Activated CD4-positive, alpha-beta T cell treated with anti-CD3 and anti-CD28 coated beads, Interleukin-2, amount 50 U/mL, for 1 hour (primary cell): ENCODE measurements at places on chromosomes 2 and 18.

- DNase-seq, result no peak
Measured at GRCh38 chr18:74957588-74958224, 251.2 kb downstream of the PTGR3 start.

GRCh38 chr18:56391931-56392590 lies 246.3 kb downstream of the TXNL1 start:
- DNase-seq, result no peak

DNA sequence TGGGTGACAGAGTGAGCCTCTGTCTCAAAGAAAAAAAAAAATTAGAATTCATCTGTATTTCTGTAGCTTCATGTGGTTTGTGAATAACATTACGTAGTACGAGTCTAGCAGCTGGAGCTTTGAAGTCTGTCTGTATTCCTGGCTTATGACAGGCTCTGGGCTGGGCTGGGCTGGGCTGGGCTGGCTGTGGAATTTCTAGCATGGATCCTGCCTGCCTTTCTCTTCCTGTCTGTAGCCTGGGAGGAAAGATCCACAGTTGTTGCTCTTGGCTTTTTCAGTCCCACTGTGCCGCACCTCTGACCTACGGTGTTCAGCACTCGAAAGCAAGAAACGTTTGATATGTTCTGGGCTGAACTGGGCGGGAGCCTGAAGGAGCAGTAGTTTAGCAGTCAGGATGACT lies 55.4 kb downstream of the BOLA3 start:
- DNase-seq, result no peak

DNA sequence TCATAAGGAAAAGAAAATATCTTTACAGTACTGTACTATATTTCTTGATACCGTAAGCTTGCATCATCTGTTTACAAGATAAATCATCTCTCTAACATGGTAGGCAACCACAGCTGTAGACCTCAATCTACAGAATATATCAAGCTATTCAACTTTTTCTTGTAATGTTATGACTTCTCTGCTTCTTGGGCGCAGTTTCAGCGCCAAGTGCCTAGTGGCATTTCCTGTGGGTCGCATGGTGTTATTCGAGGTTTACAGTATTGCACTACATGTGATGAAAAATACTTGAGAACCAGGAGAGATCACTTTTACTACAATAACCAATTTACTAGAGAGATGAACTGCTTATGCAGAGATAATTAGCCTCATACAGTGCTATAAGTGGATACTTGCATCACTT lies 34.0 kb upstream of the SESTD1 start:
- DNase-seq, result no peak

DNA sequence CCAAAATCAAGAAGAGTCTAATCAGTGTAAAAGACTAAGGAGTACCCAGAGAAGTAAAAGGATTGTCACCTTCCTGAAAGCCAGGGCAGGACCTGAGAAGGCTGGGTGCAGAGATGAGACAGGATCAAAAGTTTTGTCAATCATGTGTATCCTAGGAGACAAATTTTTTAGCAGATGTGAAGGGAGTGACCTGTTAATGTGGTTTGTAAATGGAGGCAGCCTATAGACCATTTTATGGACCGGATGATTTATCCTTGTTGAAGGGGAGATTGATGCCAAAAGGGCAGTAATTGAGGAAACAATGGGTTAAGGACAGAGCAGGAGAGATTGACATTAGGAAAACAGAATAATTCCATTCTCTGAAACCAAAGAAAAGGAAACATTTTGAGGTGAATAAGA lies 813 bp downstream of the NDC80 start:
- DNase-seq, result no peak

DNA sequence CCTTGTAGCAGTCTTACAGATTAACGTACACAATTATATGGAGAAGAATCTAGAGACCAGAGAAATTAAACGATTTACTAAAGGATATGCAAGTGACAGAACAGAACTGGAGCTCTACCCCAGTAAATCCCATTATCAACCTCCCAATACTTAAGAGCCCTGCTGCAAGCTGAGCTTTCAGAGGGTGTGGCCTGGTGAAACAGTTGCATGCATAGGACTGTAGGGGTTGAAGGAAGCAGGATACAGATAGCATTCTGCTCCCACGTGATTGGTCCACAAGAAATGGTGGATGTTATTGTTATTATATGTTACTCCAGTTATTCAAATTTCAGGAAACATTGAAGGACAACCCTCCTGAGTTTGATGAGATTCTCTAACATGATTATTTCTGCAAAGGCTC lies 210.8 kb upstream of the THUMPD2 start:
- DNase-seq, result no peak

DNA sequence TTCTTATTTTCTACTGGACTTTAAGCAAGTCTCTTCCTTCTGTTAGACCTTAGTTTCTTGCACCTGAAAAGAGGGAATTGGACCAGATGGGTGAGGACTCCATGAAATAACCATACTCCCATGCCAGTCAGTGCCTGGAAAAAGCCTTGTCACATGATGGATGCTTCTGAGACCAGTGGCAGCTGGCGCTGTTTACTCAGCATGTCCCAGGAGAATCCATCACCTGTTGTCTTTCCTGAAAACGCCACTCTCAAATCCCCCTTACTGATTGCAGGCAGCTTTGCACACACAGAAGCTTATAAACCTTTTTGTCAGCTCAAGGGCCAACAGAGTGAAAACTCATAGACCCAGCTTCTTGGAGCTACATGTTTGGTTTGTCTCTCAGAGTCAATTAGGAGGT lies 117.6 kb downstream of the POLE4 start:
- no peak for DNase-seq

DNA sequence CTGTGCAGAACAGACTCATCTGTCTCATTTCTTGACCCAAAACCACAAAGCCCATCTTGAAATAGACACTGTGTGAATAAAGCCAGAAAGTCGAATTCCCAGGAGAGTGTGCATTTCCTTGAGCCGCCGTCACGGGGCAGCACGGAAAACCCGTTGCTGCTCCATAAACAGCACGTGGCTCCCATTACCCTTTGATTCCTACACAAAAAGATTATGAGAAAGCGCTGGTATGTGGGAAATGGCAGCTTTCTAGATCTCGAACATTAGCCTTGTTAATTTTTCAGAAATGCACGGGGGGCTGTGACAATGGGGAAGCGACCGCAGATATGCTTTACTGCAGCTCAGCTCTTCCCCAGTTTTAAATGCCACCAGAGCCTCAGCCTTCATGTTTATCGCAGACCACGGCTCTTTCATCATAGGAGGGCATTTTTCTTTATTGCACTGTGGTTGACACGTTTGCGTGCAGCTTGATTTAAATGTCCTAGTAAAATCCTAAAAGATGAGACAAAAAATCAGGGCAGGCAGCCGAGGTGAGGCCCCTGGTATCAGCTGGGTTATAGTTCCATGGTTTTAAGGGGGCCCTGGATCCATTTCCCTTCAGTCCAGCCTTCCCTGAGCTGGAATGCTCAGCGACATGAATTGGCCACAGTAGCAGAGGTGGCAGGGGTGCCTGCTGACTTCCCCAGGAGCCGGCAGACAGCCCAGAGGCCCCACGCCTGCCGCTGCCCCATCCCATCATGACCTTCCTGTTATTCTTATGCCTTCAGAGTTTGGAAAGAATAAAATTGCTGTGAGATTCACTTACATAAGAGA lies 249.3 kb downstream of the NDUFA10 start:
- no peak for DNase-seq

DNA sequence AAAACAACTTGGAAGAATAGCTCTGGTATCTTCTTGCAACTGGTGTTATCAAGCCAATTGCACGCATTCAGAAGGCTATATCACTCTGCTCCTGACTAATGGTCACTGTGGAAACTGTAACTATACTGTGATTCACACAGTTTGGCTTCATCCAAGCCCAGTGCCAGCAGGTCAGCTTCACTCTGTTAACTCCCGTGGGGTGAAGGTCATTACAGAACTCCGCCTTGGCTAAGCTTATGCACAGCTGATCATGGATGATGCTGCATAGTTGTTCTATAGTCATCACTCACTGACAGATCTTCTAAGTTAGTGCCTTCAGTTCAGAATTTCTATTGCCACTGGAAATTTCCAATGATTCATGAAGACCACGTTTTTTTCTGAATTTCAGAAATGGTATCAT lies 497.2 kb upstream of the NETO1 start:
- no peak for DNase-seq
